Frontal cortex (tissue), 4 donors: ENCODE measurements at places on chromosomes 6 and 20.

GRCh38 chr6:73043446-73043845 is 181.8 kb downstream of the KHDC1L start:
- no peak for DNase-seq

- DNase-seq = no peak
Observed at GRCh38 chr6:81761197-81761596, 8.7 kb upstream of the TENT5A start.

- DNase-seq = no peak
Observed at GRCh38 chr6:101231606-101232235, 161.8 kb upstream of the GRIK2 start.

- DNase-seq = no peak
Observed at GRCh38 chr6:52009466-52010140, 77.8 kb downstream of the PKHD1 start.

GRCh38 chr6:109901976-109902375 is 76.1 kb upstream of the GPR6 start:
- no peak for DNase-seq

GRCh38 chr6:70686548-70687133 is 19.0 kb downstream of the SMAP1 start:
- DNase-seq = no peak

DNA sequence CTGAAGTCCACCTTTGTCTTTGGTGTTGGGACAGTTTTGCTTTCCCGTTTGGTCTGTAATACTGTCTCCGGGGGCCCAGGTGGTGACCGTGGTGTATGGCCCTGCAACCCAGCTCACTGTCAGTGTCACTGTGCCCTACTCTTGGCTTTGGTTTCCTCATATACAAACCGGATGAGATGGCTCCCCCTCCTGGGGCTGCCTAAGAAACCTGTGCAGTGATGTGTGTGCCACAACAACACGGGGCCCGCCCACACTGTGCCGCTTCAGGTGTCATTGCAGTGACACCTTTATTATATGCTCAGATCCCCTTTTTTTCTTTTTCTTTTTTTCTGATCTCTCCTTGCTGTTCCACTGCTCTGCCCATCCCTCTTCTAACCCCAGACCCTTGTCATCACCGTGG is 73.9 kb downstream of the RAMACL start:
- DNase-seq = no peak

DNA sequence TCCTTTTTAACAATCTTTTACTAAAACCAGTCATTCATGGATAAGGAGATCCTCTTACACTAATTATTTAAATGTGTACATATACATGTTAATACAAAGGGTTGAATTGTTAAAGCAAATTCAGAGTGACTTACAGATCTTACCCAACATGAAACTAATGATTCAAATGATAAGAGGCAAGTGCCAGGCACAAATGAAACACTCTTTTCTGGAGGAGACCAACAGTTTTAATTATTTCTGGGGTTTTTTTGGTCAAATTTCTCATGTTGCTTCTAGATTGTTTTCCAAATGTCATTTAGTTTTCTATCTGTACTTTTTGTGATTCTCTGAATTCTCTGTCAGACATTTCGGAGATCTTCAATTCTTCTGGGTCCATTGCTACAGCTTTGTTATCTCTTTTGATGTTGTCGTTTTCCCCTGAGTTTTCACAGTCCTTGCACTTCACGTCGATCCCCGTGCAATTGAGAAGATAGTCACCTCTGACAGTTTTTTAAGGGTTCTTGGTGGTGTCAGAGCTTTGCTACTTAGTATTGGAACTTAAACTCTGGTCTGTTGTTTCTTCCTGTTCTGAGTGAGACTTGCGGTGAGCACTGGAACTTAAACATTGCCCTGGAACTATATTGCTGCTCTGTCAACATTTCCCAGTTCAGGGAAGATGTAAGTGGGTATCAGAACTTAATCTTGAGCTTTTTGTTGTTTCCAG is 23.2 kb downstream of the MAS1 start:
- DNase-seq = no peak

- no peak for DNase-seq
Observed at GRCh38 chr6:52876056-52876787, 33.3 kb downstream of the GSTA3 start.

DNA sequence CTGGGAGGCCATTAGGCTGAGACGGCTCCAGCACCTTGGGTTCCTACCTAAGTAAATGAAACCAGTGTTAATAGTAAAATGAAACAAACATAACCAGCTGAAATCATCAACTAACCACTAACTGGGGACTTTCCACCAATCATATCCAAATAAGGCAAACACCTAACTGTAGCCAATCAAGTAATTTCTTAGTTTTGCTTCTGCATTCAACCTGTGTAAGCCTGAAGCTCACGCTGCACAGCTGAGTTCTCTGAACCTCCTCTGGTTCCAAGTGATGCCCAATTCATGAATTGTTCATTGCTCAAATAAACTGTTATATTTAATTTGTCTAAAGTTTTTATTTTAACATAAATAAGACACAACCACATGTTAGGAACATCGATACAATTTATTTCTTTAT is 22.5 kb downstream of the KLHL32 start:
- DNase-seq = no peak

- DNase-seq = no peak
Observed at GRCh38 chr6:84847390-84848160, 83.2 kb upstream of the TBX18 start.

DNA sequence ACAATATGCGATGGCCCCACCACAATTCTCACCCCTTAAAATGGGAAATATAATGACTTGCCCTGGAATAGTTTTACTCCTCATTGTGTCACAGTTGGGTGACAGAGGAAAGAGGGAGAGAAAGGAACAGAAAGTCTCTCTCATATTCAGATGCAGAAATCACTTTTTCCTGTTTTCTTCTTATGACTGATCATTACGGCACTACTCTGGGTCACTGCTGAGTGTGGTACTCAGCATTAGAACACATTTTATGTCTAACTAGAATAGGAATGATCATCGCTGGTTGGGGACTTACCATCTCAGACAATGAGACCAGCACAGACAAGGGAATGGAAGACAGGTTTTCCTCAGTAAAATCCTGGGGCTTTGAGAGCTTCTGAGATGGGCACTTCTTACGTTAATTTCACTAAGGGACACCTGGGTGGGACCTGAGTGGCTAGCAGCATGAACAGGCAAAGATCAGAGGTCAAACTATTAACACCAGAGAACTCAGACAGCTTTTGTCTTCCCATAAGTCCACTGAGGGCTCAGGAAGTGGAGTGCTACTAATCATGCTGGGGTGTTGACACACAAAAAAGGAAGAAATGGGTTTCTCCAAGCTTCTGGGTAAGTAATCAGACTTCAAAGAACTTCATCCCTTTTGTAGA is 54.9 kb upstream of the ARHGAP18 start:
- no peak for DNase-seq

- DNase-seq = no peak
Observed at GRCh38 chr6:79372757-79373156, 138.3 kb upstream of the HMGN3 start.

GRCh38 chr6:40506954-40507353 is 80.2 kb downstream of the LRFN2 start:
- no peak for DNase-seq

- no peak for DNase-seq
Observed at GRCh38 chr6:63249875-63250482, 38.7 kb downstream of the FKBP1C start.

DNA sequence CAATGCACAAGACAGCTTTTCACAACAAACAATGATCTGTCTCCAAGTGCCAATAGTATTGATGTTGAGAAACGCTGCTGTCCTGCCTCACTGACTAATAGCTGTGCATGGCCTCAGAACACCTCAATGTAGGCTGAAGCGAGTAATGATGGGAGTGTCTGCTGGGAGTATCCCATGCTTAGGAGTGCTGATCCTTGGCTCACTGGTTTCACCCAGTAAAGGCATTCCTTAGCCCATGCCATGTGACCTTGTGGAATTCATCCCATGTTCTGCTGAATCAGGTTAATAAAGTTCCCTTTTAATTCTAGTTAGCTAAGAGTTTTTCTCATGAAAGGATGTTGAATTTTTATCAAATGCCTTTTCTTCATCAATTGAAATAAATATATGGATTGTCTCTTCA is 3.8 kb upstream of the WFDC12 start:
- DNase-seq = no peak

GRCh38 chr6:160791981-160792418 is 90.0 kb downstream of the PLG start:
- no peak for DNase-seq

DNA sequence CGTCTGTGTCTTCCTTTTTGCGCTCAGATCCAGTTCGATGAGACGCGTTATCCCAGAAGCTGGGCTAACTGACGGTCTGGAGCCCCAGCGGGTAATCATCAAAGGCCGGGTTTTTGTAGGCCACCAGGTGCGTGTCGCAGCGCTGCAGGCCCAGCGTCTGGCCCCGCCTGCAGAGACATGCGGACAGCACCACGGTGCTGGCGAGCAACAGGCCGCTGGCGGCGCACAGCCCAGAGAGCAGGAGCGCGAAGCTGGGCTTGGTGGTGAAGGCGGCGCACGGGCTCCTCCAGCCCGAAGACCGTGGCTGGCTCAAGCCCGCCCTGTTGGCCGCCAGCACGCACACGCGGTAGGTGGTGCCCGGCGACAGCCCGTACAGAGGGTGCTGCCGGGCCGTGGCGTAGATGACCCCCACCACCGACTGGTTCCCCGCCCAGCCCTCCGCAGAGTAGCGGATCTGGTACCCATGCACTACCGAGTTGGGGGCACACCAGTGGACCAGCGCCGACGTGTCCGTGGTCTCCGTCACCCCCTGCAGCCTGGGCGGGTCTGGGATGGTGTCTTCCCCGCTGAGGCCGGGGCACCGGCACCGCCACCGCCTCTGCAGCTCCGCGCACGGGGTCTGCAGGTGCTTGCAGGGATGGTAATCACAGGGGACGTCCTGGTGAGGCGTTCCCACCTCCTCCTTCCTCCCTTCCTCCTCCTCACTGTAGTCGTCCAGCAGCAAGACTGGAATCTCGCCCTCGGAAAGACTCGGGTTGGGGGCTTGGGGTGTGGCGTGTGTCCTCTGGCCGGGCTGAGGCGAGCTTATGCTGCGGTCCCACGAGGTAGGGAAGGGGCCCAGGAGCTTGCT is 12.7 kb downstream of the LRRN4 start:
- no peak for DNase-seq

GRCh38 chr20:33071198-33071597 is 8.2 kb upstream of the BPIFB4 start:
- DNase-seq = no peak

- DNase-seq = no peak
Observed at GRCh38 chr6:22155551-22155950, 141.3 kb downstream of the PRL start.

DNA sequence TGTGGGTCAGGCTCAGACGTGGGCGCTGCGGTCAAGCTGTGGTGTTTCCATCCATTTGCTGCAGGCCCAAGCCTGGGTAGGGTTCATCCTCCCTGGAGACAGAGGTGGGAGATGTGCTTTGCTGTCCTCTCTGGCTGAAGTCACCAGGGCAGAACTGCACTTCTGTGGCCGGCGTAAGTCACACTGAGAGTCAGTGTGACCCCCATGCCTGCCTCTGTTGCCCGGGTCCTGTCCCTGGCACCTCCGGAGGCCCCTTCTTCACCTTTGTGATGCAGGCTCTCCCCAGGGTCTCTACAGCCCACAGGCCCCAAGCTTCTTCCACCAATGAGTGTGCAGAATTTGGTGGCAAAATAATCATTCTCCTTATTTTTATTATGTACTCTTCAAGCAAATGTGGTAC is 53.8 kb upstream of the DACT2 start:
- no peak for DNase-seq

GRCh38 chr6:43666196-43666920 is 21.2 kb downstream of the MRPS18A start:
- no peak for DNase-seq

GRCh38 chr20:23451956-23452487 is 654 bp downstream of the CST11 start:
- no peak for DNase-seq

DNA sequence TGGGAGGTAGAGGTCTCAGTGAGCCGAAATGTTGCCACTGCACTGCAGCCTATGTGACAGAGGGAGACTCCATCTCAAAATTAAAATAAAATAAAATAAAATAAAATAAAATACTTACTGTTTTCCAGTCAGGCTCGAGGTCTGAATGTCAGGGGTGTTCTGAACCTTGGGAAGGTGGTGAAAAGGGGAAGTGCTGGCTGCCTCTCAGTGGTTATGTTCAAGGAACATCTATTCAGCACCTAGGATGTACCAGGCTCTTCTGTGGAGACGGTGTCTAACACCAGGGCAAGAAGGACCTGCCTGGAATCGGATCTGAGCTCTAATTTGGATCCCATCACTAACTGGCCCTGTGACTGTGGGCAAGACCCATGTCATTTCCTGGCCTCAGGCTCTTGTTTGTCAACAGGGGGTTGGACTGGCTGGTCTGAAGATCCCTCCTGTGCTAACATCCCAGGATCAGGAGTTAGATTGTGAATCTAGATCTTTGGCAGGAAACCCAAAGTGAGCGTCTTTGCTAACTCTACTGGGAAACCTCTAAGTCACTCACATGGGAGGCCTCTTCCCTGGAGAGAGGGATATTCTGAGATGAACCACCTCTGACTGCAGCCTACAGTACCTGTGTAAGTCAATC is 63.4 kb upstream of the SIRPG start:
- no peak for DNase-seq

DNA sequence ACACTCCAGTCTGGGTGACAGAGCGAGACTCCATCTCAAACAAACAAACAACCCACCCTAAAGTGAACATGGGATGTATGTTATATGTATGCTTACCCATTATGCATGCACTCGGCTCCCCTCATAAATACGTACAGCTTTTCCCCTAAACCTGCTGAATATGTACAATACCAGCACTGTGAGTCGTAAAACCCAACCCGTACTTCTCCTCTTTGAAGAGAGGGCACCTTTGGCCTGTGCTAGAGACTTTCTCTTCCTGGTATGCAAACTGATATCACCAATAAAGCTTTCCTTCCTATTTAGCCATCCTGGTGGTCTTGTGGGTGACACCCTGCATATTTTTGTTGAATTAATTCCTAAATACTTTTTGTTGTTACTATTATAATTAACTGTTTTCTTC is 51.3 kb downstream of the VSTM2L start:
- DNase-seq = no peak

GRCh38 chr6:125528621-125529041 is 220.8 kb upstream of the HEY2 start:
- DNase-seq = no peak

GRCh38 chr6:53148684-53149083 is at the start of gene GCM1:
TSS of gene GCM1 (minus strand) at chr6:53148841. CDS start at chr6:53145632, 3,209 bp downstream.
- DNase-seq = no peak

DNA sequence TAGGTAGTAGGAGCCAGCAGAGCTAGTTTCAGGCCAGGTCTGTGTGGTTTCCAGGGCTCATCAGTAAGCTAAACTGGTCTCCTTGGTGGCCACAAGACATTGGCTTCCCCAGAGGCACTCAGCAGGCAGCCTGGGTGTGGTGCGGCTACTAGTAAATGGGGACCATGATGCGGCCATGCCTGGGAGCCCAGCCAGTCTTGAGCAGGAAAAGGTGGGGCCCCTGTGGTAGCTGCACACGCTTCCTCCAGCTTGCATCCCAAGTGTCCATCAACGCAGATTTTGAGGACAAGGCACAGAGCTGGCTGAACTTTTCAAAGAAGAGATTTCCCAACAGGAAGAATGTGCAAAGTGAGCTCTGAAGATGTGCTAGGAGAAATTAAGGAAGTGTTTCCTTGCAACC is 107.4 kb upstream of the NAA20 start:
- DNase-seq = no peak
